ENCODE measurements at places on chromosomes 11 and 22.

- peak; percentile 6 for DNase-seq
Observed at GRCh38 chr11:42631220-42631843, 680.5 kb upstream of the API5 start.

- DNase-seq, result no peak
Observed at GRCh38 chr22:42683578-42684283, 34.5 kb upstream of the CYB5R3 start.

- peak; percentile 72 for DNase-seq
Observed at GRCh38 chr11:65181569-65182257, at the start of gene CAPN1. TSS of gene CAPN1 (plus strand) at chr11:65181928. CDS start at chr11:65182702, 774 bp downstream.

- DNase-seq, result no peak
Observed at GRCh38 chr11:103281301-103281700, 172.1 kb downstream of the DYNC2H1 start.

- peak; percentile 6 for DNase-seq
Observed at GRCh38 chr11:67300756-67301312, 2.5 kb upstream of the SSH3 start.

GRCh38 chr22:37983860-37984791, at the start of gene SOX10:
TSS of gene SOX10 (minus strand) at chr22:37984555. CDS start at chr22:37983784, 771 bp downstream.
- DNase-seq, result peak; percentile 73

DNA sequence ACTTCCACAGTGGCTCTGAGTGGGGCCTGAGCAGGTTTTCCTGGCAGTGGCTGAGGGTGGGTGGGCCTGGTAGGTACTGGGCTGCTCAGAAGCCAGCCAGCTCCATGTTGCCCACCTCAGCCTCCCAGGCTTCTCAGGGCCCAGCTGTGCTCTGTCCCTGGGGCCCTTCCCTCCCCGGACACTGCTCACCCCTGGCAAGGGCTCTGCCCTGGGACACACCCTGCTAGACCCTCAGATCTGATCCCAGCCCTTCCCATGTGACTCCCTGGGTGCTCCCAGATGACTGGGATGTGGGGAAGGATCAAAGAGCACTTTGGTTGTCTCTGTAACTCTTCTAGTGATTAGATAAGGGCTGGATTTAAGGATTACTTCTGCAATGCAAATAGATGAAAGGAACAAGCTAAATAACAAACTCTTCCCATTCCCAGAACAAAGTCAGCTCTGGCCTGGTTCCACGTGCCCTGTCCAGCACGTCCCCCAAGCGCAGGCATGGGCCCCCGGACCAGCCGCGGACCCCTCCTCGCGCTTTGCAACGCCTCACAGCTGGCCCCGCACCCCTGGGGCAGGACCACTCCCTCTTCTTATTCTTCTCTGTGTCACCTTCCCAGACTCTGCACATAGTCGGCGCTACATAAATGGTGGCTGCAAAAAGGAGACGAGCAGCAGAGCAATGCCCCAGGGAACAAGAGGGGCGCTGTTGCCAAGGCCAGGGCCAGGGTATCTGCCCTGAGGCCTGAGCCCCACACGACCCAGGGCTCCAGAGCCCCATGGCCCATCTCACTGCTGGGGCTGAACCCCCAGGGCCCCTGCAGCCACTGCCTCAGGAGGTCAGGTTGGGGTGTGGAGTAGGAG, 5.7 kb upstream of the KRTAP5-6 start:
- DNase-seq, result no peak

DNA sequence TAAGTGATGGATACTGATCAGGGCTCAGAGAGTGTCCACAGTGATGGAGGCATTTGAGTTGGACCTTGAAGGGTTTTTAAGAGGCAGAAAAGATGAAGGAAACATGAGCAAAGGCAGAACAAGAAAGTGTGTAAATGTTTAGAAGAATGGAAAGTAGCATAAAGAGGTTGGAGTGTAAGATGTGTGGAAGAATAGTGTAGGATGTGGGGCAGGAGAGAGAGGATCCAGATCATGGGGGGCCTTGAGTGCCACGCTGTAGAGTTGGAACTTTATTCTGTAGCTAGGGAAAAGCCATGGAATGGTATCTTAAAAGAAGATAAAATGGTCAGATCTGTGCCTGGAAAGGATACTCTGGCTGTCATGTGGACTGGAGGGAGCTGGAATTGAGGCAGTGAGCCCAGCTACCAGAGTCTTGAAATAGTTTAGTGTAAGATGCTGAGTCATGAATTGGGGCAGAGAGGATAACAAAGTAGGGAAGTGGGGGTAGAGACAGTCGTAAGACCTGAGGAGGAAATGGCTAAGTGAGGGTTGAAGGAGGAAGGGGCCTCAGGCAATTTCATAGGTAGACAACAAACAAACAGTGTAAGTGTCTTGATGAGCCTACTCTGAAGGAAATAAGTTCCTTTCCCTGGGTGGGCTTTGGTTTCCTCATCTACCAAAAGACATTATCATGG, 6.7 kb downstream of the KCNE3 start:
- DNase-seq, result no peak
